ENCODE measurements at places on chromosomes 5 and 9. TPM values are rescaled to one million over a fixed set of nuclear protein-coding genes. Genes with fewer than 3 reads are reported as not detected.

DNA sequence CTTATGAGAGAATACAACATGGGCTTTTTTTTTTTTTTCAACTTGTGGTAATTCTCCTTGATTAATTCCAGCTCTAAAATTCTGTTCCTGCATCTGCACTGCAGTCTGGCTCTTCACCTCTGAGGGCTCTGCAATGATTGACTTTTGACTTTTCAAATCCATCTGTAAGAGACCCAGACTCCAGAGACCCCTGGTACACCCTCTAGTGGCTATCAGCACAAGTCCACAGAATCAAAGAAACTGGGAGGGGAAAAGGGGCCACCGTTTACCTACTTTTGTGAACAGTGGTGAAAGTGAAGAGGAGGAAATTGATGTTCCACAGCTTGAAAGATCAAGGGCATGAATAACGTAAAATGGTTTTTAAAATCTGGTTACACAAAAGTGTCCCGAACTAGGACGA, 151.6 kb downstream of the SLIT3 start:
- no peaks in the 10 kb centered on the region for H3K4me1 ChIP-seq
- H3K27me3 ChIP-seq = no peaks in the 10 kb centered on the region
- no peak overlapping the region for H3K4me3 ChIP-seq
- H3K36me3 ChIP-seq = no peaks in the 10 kb centered on the region
- no peak for DNase-seq

GRCh38 chr5:962386-962785, 46.2 kb upstream of the NKD2 start:
- DNase-seq = no peak
- H3K27me3 ChIP-seq = no peaks in the 10 kb centered on the region
- no peak overlapping the region for H3K27ac ChIP-seq
- H3K4me3 ChIP-seq = no peak overlapping the region

ITK gene
- polyA plus RNA-seq = 0.60 TPM

ORM1 gene
- polyA plus RNA-seq = 4.2 TPM

PCDHGA3 gene
- not detected for polyA plus RNA-seq

- DNase-seq = no peak
- no peak overlapping the region for H3K4me3 ChIP-seq
- no peaks in the 10 kb centered on the region for H3K27me3 ChIP-seq
- H3K36me3 ChIP-seq = peaks cover 27% of the 10 kb centered on the region
- H3K4me1 ChIP-seq = no peaks in the 10 kb centered on the region
Measured at GRCh38 chr5:79691007-79691406, 1.4 kb downstream of the CMYA5 start.

ENTREP1 gene
- not detected for polyA plus RNA-seq

DNA sequence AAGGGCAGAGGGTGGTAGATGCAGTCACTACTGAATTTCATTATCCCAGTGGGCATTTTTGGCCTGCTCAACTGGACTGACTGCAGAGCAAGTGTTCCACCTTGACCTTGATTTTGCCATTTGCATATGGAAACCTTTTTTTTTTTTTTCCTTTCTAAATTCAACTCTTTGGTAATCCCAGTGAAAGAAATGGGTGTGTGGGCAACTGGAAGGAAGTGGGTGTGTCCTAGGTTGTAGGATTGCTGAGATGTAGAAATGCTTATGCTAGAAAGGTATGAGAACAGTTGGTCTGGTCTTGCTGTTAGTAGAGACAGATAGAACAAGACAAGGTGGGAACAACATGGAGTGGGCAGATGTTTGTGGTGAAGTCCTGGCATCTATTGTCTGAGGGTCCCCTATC, 7.8 kb upstream of the IL12B start:
- no peaks in the 10 kb centered on the region for H3K27me3 ChIP-seq
- no peak overlapping the region for H3K4me3 ChIP-seq
- DNase-seq = no peak
- H3K27ac ChIP-seq = peak overlapping the region; percentile 80
- H3K4me1 ChIP-seq = peaks cover 40% of the 10 kb centered on the region

DNA sequence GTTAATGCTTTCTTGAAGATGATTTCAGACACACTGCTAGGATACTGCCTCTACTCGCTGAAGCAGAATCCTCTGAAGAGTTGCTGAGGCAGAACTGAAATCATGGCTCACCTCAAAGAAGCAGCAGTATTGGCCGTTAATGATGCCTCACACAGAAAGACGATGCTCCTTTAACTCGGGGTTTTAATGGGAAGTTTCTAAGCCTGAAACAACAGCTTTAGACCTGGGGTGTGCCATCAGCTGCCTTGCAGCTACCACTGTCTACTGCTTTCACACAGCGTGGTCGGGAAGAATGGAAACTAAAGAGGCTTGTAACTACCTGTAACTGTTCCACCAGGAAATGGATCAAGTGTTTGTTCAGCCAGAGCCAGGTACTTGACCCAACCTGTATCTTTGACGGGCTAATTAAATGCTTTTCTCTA, at the start of gene CTXN3:
TSS of gene CTXN3 (plus strand) at position 65 of the 422 bp plus-strand sequence. CDS start 8,440 bp downstream, outside the sequence.
- H3K4me3 ChIP-seq = no peak within 1 kb of the TSS
- H3K27ac ChIP-seq = no peak within 1 kb of the TSS
- no peaks in the 10 kb centered on the region for H3K36me3 ChIP-seq
- no peak for DNase-seq
- no peaks in the 10 kb centered on the region for H3K4me1 ChIP-seq
- no peaks in the 10 kb centered on the region for H3K27me3 ChIP-seq

- H3K27me3 ChIP-seq = no peaks in the 10 kb centered on the region
- H3K36me3 ChIP-seq = no peaks in the 10 kb centered on the region
- no peaks in the 10 kb centered on the region for H3K4me1 ChIP-seq
- H3K4me3 ChIP-seq = no peak overlapping the region
- DNase-seq = no peak
- no peak overlapping the region for H3K27ac ChIP-seq
Measured at GRCh38 chr9:534886-535285, 306.6 kb upstream of the DMRT1 start.

DNA sequence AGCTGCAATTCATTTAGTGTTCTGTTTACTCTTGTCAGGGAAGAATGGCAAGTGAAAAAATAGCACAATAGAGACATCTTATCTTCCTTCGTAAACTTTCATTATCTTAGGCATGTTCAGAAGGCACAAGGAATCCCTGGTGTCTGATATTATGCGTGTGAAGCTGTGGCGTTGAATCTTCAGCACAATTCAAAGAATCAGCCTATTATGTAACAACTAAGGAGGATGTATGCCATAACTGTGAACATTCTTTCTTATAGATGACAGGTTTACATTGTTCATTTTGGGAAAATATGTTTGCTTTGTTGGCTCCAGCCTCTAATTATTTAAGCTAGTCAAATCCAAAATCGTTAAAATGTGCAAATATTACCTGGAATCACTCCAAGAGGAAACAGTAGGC, 446.1 kb downstream of the ANXA1 start:
- no peak overlapping the region for H3K27ac ChIP-seq
- DNase-seq = no peak
- H3K27me3 ChIP-seq = no peaks in the 10 kb centered on the region
- no peak overlapping the region for H3K4me3 ChIP-seq
- H3K4me1 ChIP-seq = no peaks in the 10 kb centered on the region
- no peaks in the 10 kb centered on the region for H3K36me3 ChIP-seq

DNA sequence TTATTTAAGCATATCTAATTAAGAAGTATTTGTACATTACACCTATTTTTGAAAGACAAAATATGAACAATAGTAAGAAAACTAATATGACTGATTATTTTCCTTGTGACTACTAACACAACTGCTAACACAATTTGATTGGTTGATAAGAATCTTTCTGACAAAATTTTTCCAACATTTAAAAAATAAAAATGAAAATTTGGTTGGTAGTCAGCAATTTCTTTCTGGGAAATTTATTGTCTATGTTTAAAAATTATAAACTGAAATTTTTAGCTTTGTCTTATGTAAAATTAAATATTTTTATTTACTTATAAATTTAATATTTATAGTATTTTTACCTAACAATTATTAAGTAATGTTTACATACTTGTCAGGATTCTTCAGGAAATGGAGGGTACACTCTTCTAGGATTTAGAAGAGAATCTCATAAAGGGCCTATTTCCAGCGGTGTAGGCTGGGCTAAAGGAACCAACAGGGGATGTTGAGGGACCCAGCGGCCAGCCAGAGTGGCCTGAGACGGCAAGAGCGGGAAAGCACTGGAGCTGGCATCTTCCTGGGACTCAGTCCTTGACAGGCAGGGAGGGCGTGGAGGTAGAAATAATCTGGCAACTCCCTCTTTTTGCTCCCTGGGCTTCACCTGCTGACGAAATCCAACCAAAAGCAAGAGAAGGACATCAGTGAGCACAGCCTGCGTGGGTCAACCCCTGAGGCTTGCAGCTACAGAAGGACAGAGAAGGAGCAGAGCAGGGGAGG, 14.7 kb upstream of the FAM120A start:
- H3K4me3 ChIP-seq = no peak overlapping the region
- H3K27ac ChIP-seq = no peak overlapping the region
- H3K4me1 ChIP-seq = no peaks in the 10 kb centered on the region

GRCh38 chr9:38333047-38333446, 59.5 kb upstream of the ALDH1B1 start:
- no peaks in the 10 kb centered on the region for H3K27me3 ChIP-seq
- no peaks in the 10 kb centered on the region for H3K4me1 ChIP-seq
- no peaks in the 10 kb centered on the region for H3K36me3 ChIP-seq
- no peak for DNase-seq

DNA sequence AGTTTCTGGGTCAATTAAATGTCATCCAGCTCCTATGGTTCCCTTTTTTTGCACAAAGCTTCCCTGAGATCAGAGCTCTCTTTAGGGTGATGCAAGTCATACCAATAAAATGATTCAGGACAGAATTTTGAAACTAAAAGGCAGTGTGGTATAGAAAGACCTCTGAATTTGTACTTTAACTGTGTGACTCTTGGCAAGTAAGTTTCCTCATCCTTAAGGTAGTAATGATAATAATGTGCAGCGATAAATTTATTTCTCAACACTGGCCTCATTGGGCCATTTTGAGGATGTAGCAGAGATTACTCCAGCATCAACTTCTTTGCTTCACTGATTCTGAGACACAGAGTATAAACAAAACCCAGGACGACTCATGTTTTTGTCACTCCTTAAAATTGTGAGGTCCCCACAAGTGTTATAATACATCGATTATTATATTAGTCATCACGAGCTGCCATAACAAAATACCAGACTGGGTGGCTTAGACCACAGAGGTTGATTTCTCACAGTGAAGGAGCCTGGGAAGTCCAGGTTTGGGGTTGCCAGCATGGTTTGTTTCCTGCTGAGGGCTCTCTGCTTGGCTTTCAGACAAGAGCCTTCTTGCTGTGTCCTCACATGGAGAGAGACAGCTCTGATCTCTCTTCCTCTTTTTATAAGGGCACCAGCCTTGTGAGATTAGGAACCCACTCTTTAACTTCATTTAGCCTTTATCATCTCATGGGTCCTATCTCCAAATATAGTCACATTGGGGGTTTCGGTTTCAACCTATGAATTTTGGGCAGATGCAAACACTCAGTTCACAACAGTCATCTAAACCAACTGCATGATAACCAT, 293.0 kb downstream of the ZNF608 start:
- DNase-seq = no peak
- H3K4me3 ChIP-seq = no peak overlapping the region
- no peaks in the 10 kb centered on the region for H3K4me1 ChIP-seq
- no peak overlapping the region for H3K27ac ChIP-seq
- H3K36me3 ChIP-seq = no peaks in the 10 kb centered on the region

GRCh38 chr9:121551985-121552753, 52.5 kb upstream of the GGTA1 start:
- H3K4me3 ChIP-seq = no peak overlapping the region
- H3K27me3 ChIP-seq = peaks cover 15% of the 10 kb centered on the region
- peaks cover 27% of the 10 kb centered on the region for H3K4me1 ChIP-seq
- DNase-seq = peak; percentile 41
- H3K36me3 ChIP-seq = no peaks in the 10 kb centered on the region

- DNase-seq = no peak
- no peaks in the 10 kb centered on the region for H3K27me3 ChIP-seq
- no peak overlapping the region for H3K27ac ChIP-seq
- H3K4me1 ChIP-seq = no peaks in the 10 kb centered on the region
- no peaks in the 10 kb centered on the region for H3K36me3 ChIP-seq
Measured at GRCh38 chr5:167730656-167731055, 560.8 kb upstream of the WWC1 start.

DNA sequence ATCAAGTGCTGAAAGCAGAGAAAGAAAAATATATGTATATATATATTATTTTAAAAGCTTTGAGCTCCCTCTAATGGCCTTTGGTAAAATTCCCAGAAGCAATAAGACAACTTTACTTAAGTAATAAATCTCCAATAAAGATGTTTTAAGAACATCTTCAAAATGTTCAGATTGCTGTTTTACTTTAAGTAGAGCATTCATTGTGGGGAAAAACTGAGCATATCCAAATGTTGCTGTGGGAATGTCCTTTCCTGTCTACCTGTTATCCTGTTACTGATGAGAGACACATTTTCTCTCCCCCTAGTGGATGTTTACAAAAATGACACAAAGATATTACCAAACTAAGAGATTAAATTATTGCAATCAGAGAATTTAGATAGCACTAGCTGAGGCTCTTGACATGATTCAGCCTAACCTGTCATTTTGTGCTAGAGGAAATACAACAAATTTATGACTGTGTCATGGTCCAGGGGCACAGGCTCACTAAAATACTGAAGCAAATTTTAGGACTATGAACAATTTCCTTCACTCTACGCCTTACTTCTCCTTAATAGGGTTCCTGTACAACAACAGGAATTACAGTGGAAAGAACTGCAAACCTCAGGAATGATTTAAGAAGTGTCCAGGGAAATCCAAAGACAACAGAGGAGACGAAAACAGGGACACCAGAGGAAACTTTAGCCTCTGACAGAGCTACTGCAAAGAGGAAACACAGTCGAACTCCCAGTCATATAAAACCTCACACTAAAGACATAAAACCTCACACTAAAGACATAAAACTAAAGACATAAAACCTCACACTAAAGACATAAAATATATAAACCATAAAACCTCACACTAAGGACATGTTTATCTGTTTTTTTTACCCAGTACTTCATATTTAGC, 24.3 kb upstream of the PRRC1 start:
- no peaks in the 10 kb centered on the region for H3K36me3 ChIP-seq
- H3K4me3 ChIP-seq = no peak overlapping the region
- DNase-seq = peak; percentile 12
- no peak overlapping the region for H3K27ac ChIP-seq

GRCh38 chr5:5351288-5351979, 71.0 kb upstream of the ICE1 start:
- no peaks in the 10 kb centered on the region for H3K4me1 ChIP-seq
- DNase-seq = no peak
- H3K36me3 ChIP-seq = no peaks in the 10 kb centered on the region
- no peaks in the 10 kb centered on the region for H3K27me3 ChIP-seq
- H3K4me3 ChIP-seq = no peak overlapping the region

FGF1 gene
- polyA plus RNA-seq = not detected

- H3K27me3 ChIP-seq = no peaks in the 10 kb centered on the region
- no peak for DNase-seq
- H3K4me3 ChIP-seq = no peak overlapping the region
- no peaks in the 10 kb centered on the region for H3K36me3 ChIP-seq
- no peaks in the 10 kb centered on the region for H3K4me1 ChIP-seq
Measured at GRCh38 chr5:87127426-87127825, 140.3 kb upstream of the RASA1 start.

DNA sequence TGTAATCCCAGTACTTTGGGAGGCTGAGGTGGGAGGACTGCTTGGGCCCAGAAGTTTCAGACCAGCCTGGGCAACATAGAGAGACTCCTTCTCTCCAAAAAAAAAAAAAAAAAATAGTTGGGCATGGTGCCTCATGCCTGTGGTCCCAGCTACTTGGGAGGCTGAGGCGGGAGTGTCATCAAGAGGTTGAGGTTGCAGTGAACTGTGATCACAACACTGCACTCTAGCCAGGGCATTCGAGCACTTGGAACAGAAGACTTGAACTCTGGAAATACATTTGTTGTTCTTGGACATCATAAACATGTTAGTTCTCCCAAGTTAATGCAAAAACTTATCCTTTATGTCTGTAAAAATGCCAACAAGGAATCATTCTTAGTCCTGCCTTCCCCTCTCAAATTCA, 29.6 kb downstream of the EHMT1 start:
- H3K27me3 ChIP-seq = no peaks in the 10 kb centered on the region
- H3K27ac ChIP-seq = peak overlapping the region; percentile 86
- peaks cover 8% of the 10 kb centered on the region for H3K36me3 ChIP-seq

Measured in CD14-positive monocyte (primary cell).